Spleen (tissue), 13 donors: ENCODE measurements at places on chromosomes 2 and 18. TPM values are rescaled to one million over a fixed set of nuclear protein-coding genes. Genes with fewer than 3 reads are reported as not detected.

MPHOSPH10 gene
- 21.7 TPM for polyA plus RNA-seq

GRCh38 chr2:159030674-159031380 is 62.4 kb downstream of the TANC1 start:
- no peak for DNase-seq

DNA sequence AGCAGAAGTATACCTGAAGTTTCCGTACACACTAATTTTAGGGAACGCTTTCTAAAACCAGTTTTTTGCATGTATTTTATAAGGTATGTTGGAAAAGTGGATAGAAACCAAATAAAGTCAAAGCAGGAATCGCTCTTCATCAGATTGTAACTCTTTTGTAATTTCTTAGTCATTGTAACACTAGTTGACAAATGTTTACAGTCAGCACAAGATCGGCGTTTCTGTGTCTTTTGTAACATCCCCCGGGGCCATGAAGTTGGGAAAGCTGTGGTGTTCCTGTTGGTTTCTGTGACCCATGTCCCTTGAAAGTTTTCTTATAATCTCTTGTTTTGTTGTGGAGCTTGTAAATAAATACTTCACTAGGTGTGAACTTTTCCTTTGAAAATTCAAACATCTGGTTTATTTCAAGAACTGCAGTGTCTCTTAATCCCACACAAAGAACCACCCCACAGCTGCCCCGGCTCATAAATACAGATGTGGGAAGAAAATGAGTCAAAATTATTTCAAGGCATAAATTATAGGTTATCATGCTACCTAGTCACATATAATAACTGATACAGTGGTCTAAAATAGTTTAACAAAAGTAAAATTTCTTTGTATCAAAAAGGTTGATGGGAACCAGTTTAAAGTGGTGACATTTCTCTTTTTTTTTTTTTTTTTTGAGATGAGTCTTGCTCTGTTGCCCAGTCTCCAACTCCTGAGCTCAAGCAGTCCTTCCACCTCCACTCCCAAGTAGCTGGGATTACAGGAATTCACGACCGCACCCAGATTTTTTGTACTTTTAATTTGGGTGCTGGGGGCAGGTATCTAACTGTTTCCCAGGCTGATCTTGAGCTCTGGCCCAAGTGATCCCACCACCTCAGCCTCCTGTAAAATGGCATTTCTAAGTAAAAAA is 751 bp upstream of the NMI start:
- DNase-seq, result no peak

DNA sequence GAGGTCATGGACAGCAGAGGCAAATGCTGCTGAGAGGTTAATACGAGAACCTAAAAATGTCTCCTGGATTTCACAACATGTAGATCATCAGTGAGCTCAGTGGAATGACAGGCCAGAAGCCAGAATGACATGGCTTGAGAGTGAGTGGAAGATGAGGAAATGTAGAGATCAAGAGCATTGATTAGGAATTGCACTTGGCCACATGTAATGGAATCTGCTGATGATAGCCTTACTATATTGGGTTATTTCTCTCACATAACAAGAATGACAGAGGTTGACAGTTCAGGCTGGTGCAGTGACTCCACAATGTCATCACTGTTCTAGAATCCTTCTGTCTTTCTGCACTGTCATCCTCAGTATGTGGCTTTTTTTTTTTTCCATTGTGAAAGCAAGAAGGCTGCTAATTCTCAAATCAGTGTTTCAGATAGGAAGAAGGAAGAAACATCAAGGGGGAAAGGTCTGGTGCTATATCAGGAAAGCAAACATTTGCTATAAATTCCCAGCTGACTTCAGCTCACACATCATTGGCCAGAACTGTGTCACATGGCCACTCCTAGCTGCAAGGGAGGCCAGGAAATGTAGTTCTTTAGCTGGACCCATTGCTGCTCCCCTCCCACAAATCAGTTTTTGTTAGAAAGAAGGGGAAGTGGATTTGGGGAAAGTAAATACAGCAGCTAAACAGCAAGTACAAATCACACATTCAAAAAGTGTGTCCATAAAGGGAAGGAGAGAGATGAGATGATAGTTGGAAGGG is 127.2 kb downstream of the FAM161A start:
- no peak for DNase-seq

DNA sequence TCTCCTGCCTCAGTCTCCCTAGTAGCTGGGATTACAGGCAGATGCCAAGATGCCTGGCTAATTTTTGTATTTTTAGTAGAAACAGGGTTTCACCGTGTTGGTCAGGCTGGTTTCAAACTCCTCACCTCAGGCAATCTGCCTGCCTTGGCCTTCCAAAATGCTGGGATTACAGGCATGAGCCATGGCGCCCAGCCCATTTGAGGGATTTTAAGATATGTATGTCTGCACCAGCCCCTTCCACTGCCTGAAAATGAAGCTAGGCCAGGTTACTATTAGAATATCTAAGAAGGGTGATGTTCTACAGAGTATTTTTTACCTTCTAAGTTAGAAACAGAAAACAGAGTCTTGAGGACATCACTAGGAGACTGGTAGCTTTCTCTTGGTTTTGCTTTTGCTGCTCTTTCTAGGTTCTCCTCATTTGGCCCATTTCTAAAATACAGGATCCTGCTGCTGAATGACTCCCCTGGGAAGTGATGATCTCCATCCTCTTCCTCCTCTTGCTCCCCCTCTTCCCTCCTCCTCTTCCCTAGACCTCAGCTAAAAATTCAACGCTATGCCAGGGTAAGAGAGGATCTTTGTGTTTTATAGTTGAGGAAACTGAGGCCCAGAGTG is 118.5 kb downstream of the MYCN start:
- no peak for DNase-seq
